ENCODE measurements at places on chromosomes 13 and 19. TPM values are rescaled to one million over a fixed set of nuclear protein-coding genes. Genes with fewer than 3 reads are reported as not detected.

Gene ALOX5AP
- total RNA-seq, result 5.1 TPM

Gene FSD1
- not detected for total RNA-seq

Gene ZNF835
- 0.34 TPM for total RNA-seq

Gene ZNF613
- 2.2 TPM for total RNA-seq

Gene GAPDHS
- 8.4 TPM for total RNA-seq

Gene ZNF135
- total RNA-seq, result 5.3 TPM

Gene C19orf38
- not detected for total RNA-seq

Gene DNAAF3
- total RNA-seq, result 0.87 TPM

Gene RDH8
- total RNA-seq, result not detected

Gene CGB5
- total RNA-seq, result 2.5 TPM

Gene SAE1
- 49.7 TPM for total RNA-seq

Data from suprapubic skin (tissue), 4 donors.